ENCODE measurements at places on chromosomes 1 and 21.

DNA sequence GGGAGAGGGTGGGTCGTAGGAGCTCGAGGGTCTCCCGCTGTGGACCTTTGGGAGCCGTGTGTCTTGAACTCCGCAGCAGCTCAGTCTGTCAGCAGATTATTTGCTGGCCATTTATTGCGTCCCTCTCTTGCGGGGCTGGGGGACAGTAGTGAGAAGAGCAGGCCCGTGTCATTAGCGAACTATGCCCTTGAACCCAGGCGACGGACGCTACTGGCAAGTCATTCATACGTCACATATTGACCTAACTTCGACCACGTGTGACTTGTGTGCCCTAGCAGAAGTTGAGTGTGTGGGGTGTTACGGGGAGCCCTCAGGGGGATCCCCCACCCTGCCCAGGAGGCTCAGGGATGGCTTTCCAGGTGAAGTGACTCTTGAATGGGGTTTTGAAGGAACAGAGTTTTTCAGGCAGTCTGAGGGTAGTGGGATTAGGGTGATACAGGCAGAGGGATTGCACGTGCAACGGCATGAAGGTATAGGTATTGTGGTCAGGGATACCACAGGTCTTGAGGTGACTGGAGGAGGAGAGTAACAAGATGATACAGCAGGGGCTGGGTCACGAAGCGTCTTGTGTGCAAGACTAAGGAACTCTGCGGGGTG is 13.0 kb downstream of the RCC1 start:
- no peak for DNase-seq

DNA sequence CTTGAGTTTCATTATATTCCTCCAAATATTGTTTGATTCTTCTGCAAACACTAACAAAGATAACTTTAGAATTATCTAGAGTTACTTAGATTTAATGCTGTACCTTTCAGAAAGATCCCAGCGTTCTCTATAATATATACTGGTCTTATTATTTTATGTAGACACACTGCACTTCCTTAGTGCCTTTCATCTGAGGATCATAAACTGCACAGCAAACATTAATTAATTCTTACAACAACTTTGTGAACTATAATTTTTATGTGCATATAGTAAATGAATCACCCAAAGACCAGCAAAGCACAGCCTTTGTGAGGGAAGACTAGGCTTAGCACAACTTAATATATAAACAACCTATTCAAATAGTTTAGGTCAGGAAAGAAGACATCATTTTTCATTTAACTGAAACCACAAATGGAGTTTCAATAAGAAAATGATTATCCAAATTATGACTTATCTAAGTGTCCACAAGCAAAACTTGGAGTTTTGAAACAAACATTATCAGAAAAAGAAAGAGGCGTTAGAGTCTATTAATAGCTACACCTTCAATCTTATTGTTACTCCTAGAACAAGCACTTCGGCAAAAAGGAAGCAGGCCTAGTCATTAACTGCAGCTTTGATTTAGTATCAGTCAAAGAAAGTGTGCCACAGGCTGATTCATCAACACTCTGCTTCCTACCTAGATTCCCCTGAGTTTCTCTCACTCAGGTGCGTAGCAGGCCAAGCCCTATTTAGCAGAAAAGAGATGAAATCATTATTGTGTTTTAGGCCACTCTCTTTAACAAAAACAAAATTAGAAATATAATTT is 22.5 kb upstream of the RC3H1 start:
- no peak for DNase-seq

DNA sequence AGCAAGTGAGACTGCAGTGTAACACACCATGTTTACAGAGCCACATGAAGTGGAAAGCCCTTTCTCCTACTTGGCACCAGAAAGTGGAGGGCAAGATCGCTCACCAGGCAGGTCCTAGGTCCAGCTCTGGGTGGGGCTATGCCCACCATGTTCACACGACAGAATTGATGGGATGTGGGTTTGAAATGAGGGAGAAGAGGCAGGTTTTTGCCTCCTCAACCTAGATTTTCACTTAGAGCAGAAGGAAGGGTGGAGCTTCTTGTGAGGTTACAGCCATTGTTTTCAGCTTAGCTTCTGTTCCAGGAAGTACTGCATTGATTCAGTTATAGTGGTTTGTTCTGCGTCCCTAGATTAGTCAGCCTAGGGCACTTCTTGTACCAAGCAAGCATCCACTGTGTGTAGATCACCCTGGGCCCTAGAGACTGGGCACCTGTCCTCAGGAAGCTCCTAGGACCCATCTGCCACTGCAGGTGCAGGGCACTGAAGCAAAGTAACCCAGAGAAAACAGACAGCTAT is 2.3 kb downstream of the CD53 start:
- DNase-seq = no peak

DNA sequence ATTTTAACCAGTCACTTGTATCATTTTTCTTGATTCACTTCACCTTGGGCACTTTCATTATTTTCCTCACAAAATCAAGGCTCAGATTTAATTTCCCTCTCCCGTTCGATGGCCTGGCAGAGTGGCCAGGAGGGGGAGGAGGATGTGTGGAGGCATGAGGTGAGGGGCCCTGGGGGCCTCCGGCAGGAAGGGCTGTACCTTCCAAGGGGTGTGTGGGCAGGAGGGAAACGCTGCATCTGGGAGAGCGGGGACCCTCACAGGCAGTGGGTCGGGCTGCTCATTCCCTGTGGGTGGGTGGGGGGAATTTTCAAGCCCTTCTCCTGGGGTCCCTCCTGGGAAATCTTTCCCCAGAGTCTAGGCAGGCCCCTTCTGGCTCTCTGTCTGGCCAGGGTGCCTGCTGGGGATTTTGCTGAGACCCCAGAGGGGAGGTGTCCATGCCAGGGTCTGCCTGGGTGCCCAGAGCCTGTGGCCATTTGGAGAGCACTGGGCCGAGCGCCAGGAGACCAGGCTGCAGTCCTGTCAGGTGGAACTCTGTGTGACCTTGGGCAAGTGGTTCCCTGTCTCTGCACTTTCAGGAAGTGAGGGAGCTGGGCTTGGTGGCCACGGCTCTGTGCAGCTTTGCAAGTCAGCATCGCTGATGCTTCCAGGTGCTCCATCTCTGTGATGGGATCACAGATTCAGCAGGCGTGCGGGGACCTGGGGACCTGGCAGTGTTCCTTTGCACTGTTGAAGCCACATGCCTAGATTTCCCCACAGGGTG is 81.9 kb upstream of the C1orf174 start:
- DNase-seq = no peak

GRCh38 chr1:222090103-222090502 is 348.2 kb upstream of the DUSP10 start:
- DNase-seq = no peak
